ENCODE measurements at places on chromosomes 5 and 9.

GRCh38 chr5:172856336-172856735, 22.3 kb downstream of the ERGIC1 start:
- no peak for DNase-seq

DNA sequence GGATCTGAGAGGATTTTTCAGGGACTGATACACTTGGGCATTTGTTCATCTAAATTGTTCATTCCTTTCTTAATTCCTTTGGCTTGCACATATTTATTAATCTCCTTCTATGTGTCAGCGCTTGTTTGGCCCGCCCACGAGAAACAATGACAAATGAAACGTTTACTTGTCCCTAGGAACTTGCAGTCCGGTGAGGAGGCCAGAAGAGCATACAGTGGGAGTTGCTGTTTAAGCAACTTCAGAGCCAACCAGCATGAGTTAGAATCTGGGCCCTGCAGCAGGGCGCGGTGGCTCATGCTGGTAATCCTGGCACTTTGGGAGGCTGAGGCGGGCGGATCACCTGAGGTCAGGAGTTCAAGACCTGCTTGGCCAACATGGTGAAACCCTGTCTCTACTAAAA, 18.8 kb downstream of the FBXL7 start:
- peak; percentile 20 for DNase-seq

DNA sequence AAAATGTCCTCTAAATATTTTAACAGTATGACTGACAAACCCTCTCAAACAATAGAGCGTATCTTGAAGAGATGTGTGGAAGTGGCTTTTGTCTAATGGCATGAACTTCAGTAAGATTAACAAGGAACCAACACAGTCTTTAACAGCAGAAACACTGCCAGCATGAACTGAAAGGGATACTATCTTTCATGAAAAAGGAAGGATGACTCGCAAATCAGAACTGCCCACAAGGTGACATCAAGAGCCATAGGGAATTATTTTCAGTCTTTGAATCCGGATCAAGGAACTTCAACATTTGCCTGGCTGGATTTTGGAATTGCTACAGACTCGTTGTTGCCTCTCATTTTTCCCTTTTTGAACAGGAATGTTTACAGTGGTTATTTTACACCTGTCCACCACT, 5.1 kb upstream of the HEXB start:
- no peak for DNase-seq

GRCh38 chr5:177126771-177127170, 6.8 kb upstream of the NSD1 start:
- DNase-seq = no peak

GRCh38 chr9:33273972-33274328, 9.1 kb downstream of the CHMP5 start:
- no peak for DNase-seq

GRCh38 chr9:132943651-132944293, 644 bp downstream of the TSC1 start:
- no peak for DNase-seq

- no peak for DNase-seq
Observed at GRCh38 chr5:171390883-171391677, 3.4 kb downstream of the NPM1 start.

DNA sequence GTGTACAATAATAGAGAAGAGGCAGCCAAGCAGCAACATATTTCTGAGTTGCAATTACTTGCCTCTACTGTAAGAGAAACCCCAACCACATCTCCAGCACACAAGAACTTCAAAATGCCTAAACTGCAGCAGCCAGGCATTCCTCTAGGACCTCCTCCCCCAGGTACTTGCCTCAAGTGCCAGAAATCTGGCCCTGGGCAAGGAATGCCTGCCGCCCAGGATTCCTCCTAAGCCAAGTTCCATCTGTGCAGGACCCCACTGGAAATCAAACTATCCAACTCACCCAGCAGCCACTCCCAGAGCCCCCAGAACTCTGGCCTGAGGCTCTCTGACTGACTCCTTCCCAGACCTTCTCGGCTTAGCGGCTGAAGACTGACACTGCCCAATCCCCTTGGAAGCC, 336.8 kb upstream of the RGMB start:
- no peak for DNase-seq

DNA sequence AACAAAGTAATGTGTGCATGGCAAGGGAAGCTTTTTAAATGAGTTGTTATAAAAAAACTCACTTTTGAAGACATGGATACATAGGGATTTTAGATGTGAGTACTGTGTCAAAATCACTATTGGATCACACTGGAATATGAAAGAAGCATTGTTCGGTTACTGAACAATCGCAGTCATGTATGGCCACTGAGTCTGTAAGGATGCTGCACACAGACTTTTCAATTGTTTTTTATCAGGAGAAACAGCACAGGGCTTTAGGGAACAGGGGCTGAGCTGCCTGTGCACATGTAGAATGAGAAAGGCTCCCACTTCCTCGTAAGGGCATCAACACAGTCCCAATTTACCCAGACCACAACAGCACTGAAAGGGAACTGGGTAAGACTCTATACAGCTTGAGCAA, 1333.9 kb upstream of the DMAC1 start:
- no peak for DNase-seq

- no peak for DNase-seq
Observed at GRCh38 chr5:38756068-38756467, 89.7 kb upstream of the OSMR start.

DNA sequence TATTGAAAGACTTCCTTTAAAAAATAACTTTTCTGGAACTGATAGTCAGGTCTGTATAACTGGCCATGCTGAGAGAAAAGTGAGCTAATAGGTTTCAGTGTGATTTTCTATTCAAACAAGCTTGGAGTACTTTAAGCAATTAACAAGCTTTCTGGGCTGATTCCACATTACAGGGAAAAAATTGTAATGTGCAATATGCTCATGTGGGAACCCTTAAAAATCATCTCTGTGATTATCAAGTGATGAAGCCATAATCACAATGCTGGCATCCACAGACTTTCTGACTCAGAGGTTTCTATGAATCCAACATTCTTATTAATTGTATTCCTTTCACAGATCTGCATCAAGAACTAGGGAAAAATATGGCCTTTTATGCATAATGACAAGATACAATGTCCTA, 212.2 kb upstream of the ACO1 start:
- DNase-seq = no peak

DNA sequence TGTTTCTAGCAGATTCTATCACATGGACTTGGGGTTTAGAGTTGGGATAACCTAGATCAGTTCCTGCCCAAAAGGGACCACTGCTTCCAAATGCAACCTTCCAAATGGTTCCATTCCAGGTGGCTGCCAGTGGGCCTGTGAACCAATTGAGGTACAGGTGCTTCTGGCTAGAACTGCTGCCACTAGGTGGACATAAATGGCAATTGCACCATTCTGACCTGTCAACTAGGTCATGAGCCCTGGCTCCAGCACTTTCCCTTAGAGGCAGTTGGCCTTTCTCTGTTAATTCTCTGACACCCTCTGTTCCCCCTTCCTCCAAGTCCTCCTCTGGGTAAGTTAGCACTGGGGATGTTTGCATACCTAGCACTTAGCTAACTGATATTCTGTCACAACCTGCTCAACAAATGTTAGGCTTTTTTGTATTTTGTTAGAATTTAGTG, 16.6 kb upstream of the HEMGN start:
- DNase-seq = no peak

DNA sequence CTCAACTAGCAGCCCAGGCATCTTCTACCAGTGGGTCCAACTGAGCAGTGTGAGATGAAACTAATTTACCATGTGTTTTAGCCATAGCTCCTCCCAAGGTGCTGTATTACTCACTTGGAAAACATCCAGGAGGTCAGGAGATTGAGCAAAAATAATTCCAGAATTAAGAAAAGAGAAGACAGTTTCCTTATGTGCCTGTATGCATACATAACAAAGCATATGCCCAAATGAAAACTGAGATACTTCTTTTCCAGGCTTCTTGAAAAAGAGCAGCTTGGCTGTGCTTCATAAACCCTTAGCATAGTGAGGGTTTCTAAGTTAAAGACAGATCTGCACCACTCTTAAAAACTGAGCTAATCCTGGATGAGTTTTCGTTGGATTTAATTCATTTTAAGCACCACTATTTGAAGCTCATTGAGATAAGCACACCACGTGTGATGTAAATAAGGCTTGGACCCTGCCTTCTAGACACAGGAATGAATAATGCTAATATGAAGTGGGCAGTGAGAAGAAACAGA, 119.4 kb downstream of the ADAMTS12 start:
- DNase-seq = no peak

GRCh38 chr9:33762343-33762742, 33.0 kb upstream of the PRSS3 start:
- DNase-seq = no peak

GRCh38 chr5:122844136-122844909, 1.1 kb upstream of the SNX24 start:
- DNase-seq = peak; percentile 9

GRCh38 chr5:90504743-90505142, 24.6 kb downstream of the LYSMD3 start:
- DNase-seq = no peak

- no peak for DNase-seq
Observed at GRCh38 chr5:56314529-56314928, 81.4 kb upstream of the ANKRD55 start.

DNA sequence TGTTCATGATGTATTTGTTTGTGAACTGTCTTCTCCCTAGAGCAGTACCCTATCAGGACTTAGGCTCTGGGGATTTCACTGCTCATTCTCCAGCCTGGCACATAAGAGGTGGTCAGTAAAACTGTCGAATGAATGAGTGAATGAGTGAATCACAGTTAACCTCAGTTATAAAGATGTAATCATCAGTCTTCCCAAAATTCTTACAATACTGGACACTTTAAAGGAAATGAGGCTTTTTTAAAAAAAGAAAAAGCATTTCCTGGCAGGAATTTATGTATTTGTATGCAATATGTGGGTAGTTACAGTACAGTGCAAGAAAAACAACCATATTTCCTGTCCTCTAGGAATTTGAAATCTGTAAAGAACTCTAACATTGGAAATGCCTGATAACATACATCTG, 59.6 kb downstream of the RAI14 start:
- DNase-seq = no peak

GRCh38 chr9:138080979-138081378, 203.4 kb downstream of the CACNA1B start:
- DNase-seq = no peak

GRCh38 chr5:39947657-39948056, 522.9 kb upstream of the DAB2 start:
- DNase-seq = no peak

GRCh38 chr5:72387985-72388384, 67.8 kb downstream of the PTCD2 start:
- DNase-seq = peak; percentile 39

- DNase-seq = no peak
Observed at GRCh38 chr5:140962190-140962589, 4.1 kb upstream of the PCDHAC2 start.

DNA sequence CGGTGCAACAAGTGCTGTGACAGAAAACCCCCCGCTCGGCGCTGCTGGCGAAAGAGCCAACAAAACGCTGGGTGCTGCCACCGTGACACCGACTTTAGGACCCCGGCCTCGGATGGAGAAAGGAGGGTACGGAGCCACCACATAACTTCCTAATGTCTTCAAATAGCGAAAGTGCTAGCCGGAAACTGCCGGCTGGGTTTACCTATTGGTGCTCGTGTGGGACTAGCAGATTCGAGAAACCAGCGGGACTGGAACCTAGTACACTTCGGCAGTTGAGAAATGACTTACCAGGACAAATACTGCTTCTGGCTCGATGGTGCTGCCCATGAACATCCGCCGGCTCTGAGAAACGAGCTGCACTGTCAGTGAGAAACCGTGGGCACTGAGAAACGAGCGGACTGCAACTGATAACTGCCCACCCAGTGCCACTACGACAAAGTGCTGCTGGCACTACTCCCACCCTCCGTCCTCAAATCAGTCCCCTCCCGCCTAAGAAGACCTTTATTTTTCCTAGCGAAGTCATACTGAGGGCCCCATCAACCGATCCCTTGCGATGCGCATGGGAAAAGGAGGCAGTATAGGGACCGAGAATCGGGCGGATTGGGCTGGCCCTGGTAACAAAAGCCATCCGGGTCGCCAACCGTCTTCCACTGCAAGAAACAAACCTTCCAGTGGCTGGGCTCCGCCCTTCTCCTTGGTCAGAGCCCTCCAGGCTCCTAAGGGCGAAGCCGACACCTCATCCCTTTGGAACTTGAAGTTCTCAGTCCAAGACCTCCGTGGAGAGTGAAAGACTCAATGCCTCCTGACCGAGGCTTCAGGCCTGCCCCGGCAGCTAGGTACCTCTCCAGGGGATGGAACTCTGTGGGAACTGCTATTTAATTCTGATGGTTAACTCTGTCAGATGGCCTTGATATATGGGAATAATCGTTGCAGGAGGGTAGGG, 27.0 kb upstream of the ANXA2R start:
- peak; percentile 87 for DNase-seq

DNA sequence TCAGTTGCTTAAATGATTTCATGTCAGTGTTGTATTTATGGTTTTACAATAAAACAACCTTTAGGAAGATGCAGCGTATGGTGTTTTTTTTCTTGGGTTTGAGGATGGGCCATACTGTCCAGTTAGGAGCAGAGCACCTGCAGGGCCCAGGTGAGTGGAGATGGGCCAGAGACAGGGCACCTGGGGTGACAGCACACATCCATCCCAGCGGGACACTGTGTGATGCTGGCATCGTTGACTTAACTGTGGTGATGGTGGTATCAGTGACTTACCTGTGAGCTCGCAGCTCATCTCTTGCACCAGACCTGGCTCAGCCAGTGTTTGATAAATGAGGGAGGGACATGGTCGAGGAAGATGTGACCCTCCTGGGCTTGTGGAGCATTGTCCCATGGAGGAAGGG, 21.6 kb downstream of the AMBP start:
- DNase-seq = no peak

DNA sequence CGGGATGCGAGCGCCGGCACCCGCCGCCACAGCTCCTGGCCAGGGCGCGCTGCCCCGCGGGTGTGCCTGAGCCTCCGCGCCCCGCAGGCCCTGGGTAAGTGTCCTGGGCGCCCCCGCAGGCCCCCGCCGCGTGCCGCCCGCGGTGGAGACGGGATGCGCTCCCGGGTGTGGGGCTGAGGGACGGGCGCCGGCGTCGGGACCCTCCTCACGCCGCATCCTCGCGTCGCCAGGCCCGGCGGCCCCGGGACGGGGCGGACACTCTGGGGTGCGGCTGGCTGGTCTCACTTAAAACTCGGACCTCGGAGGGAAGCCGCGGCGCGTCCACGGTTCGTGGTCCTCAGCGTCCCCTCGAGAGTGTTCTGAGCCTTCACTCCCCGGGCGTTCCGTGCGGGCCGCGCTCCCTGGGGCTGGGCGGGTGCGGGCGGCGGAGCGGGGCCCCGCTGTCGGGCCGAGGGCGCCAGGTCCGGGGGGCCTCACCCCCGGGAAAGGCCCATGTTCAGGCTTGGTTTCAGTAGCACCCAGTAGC, 275 bp downstream of the AHRR start:
- no peak for DNase-seq

GRCh38 chr5:104977529-104977928, 1414.9 kb upstream of the NUDT12 start:
- DNase-seq = no peak

- no peak for DNase-seq
Observed at GRCh38 chr5:117107859-117108258, 533.2 kb upstream of the SEMA6A start.
